Lower lobe of right lung (tissue), 2 donors: ENCODE measurements at places on chromosomes 6 and 20.

- DNase-seq = no peak
Observed at GRCh38 chr20:50073500-50073899, 39.5 kb downstream of the UBE2V1 start.

DNA sequence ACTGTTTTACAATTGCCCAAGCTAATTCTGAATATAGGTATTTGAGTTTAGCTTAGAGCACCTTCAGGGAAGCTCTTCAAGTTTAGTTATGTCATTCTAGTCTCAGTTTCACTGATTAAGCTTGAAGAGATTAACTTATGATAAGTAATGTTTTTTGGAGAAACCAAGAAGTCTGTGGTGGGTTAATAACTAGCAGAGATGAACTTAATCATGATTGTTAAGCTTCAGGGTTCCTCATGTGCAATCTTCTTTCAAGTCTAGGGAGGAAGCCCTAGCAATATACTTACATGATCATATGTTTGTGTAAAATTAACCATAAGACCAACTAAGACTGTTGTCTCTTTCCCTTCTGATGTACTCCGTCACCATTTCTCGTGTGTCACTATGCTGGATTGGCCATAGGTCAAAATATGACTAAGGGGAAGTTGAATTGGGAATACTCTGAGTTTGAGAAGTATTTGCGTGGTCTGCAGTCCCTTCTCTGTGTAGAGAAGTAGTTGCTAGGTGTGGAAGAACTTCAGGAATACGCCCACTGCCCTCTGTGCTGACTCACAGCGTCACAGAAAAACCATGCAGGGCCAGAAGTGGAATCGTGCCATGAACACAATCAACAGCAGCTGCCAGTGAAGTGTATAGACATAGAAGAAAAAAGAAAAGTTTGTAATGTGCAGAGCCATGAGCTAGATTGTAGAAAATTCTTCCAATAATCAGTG lies 88.3 kb downstream of the SH3BGRL2 start:
- no peak for DNase-seq

- DNase-seq = peak; percentile 100
Observed at GRCh38 chr6:33391278-33391921, at the start of gene KIFC1. TSS of gene KIFC1 (plus strand) at chr6:33391823. CDS start at chr6:33391986, 163 bp downstream.

GRCh38 chr6:18829272-18829870 lies 442.2 kb downstream of the RNF144B start:
- no peak for DNase-seq

DNA sequence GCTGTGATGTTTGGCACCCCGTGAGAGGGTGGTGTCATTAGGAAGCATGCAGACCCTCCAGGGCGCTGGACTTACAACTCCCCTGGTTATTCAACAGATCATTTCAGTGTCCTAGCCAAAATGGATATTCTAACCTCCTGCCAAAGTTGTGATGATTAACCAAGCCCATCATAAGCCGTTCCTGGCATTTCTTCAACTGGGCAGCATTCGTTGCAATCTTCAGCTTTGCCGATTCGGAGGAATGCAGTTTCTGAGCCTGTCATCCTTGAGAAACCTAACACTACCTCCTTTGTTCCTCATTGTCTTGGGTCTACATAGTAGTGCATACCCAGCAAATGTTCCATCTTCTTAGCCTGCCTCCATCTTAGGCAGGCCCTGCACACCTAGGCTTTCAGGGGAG lies 79.2 kb upstream of the MAP3K4 start:
- no peak for DNase-seq

GRCh38 chr6:150336299-150336698 lies 32.5 kb upstream of the IYD start:
- DNase-seq = no peak

DNA sequence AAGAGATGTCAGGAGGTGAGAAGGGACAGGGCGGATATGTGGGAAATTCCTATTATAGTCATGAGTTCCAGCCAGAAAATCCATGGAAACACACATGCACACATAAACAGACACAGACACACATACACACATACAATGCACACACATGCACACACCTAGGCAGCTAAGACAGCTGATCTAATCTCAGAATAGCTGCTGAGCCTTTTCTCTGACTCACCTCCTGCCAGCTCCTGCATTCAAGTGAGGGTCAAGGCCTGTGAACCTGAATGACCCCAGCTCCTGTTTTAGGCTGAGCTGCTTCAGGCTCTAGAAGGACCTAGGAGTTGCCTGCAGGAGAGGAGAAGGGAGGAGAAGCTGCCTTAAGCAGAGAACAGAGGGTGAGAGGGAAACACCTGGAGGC lies 21.6 kb upstream of the RAET1L start:
- DNase-seq = no peak

DNA sequence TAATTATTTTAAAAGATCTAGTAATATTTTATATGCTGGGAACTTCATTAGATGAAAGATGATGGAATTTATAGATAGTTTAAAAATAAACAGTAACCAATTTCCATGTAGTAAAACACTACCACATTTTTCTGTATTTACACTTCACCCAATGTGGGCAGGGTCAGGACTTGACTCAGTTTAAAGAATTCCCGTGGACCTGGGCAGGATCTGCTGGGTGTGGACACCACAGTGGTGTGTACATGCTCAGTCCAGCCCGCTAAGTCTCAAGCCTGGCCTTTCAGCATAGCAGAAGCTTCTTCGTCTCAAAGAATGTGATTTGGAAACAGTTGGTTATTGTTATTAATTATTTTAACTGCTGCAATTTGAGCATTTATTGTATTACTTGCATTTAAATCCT lies 364.2 kb downstream of the SYNE1 start:
- no peak for DNase-seq

DNA sequence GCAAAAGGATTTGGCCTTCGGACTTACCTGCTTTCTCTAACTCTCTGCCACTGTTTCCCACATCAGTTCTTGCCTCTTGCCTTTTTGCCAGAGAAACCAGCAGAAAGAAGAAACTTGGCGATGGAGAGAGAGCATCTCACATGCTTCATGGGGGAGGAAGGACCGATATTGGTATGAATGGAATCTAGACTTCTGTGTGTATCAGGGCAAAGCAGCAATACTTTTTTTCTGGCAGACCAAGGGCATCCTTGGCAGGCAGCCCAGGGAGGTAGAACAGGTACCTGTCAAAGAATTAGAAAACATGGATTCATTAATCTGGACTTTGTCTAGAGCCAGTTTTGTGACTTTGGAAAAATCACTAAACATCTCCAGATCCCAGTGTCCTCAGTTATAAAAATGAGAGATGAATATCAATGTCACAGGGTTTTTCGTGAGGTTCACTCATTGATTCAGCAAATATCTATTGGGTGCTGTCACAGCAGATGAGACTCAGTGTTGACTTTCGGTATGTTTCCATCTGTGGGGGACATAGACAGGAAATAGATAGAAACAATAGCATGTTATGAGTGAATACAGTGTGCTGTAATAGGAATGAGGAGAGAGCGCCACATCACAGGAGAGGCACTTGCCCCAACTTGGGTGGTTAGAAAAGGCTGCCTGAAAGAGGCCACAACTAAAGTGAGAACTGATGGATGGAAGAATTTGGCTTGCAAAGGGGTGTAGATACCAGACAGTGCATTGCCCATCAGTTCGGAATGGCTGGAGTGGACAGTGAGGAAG lies 114.1 kb downstream of the CD83 start:
- DNase-seq = no peak

DNA sequence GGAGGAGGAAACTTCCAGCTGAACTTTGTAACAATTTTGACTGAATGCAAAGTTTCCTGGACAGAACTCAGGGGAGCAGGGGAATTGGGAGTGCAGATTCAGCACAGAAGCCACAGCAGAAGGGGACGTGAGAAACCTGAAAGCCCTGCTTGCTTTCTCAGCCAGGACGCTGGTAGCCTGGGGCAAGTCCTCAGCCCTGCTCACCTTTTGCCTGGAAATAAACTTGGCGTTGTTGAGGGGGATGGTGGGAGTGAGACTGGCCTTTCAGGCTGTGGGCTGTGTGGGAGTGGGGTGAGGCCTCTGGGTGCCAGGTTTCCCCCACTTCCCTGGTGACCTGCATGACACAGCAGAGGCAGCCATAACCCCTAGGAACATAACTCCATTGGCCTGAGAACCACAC lies 238.1 kb upstream of the HS3ST5 start:
- DNase-seq = no peak

GRCh38 chr6:162862941-162863340 lies 135.2 kb downstream of the PACRG start:
- no peak for DNase-seq

GRCh38 chr20:32702706-32703425 lies 29.1 kb upstream of the C20orf203 start:
- DNase-seq = no peak

DNA sequence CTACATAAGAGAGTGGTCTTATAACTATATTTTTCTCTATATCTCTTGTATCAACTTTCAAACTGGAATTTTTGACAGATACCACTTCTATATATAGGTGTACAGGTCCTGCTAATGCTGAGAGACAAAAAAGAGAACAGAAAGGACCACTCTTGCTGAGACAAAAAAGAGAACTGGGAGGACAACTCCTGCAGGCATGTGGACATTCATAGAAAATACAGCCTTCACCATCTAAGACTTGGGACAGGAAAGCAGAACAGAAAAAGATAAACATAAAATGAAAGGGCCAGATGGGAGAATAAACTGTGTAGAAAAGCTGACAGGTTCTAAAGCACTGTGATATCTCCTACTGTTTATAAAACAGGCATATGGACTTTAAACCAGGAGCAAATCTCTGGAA lies 541.0 kb upstream of the ADGRB3 start:
- DNase-seq = no peak

DNA sequence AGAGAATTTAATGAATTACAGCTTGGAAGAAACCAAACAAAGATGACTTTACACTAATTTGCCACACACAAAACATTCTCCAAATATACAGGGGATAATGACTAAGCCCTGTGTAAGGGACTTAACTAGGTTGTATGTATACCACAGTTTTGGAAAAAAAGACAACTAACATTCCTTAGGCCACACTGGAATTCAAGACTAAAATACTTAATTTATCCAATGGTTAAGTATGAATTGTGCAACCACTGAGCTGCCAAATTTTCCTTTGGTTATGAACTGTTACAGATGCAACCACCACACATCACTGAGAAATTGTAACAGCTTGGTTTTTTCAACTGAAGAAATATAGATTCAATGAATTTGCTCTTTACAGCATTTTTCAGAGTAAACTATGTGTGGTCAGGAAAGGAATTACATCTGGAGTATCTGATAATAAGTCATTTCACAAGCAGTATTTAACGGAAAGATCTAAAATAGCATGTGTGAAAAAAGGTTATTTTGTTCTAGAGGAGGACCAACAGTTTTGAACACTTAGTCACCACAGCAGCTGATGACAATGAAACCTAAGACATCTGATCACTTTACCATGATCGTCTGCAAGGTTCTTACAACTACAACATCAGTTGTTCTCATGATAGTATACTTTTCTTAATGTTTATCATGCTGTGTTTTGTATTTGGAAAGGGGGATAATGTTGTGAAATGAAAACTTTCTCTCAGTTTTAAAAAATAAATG lies 318.8 kb downstream of the BCKDHB start:
- no peak for DNase-seq

DNA sequence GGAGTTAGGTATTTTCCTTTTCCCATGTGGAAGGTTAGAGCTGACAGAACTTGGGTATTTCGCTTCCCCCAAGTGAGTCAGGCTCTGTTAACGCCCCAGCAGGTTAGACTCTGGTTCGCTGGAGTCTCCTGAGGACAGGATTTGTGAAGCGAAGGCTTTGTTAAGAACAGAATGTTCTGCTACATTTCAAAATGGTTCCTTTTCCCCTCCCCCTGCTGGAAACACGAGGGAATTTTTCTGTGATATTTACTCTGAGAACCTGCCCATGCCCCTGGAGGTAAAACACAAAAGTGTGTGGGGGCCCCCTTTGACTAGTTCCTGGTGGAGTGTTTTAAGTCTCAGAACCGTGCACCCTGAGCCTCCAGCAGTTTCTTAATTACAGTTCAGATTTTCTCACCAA lies 731.4 kb upstream of the CITED2 start:
- DNase-seq = no peak

GRCh38 chr20:23254034-23254433 lies 96.6 kb upstream of the NXT1 start:
- no peak for DNase-seq

- DNase-seq = no peak
Observed at GRCh38 chr6:169398342-169399105, 144.9 kb upstream of the THBS2 start.

DNA sequence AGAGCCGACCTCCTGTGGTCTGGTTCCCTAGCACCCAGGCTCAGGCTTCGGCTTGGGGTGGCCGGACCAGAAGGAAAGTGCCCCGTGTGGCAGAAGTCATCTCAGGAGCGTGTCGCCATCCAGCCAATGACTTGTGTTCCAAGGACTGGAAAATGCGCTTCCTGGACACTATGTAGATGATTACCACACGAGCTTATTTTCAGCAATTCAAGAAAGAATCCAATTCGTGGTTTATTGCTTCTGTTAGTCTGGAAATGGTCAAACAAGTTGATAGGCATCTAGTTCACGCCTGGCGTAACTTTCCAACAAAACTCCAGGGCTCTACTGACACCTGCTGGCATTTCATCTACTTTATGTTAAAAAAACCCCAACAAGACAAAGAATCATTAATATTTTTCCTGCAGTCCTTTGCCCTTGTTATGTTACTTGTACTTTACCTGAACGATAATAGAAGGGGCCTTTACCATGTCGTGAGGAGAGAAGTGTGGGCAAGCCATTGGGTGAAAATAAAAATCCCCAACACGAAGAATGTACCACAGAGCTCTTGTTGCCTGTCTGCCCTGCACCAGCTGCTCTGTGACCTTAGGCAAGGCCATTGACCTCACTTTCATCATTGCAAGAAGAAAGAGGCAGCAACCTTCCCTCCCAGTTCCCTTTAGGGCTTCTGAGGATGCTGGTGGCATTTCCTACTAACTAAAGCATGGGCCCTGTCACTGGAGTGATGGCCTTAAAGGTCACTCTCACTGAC lies 154.7 kb upstream of the LAMP5 start:
- DNase-seq = no peak

DNA sequence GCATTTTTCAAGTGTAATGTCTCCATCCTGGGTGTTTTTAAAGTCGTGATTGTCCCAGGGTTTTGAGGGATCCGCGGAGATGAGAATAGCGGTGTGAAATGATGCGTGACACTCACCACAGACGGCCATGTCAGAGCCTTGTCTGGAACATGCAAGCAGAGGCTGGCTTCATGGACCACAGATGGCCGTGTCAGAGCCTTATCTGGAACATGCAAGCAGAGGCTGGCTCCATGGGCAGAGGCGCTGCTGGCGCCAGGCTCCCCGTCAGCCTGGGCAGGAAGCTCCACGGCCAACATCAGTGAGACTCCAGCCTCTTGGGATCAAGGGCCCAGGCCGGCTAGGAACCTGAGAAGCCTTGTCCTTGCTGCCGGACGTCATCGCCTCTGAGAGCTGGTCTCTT lies 7.7 kb upstream of the MRGBP start:
- DNase-seq = no peak

DNA sequence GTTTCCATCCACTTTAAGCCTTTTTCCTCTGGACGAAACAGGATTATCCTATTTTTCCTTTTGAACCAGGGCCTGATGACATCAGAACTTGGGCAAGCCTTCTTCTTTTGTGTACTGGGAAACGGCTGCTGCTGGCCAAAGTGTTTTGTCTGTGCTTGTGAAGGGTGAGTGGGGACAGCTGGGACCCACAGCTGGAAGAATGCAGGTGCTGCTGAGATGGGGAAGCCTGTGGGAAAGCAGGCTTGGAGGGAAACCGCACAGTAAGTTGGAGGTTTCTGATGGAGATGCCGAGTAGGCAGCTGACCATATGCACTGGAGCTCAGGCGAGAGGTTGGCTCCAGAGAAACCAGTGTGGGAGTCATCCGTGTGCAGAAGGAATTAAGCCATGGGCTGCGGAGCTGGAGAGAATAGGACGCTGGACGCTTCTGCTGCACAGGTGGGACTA lies 8.5 kb upstream of the PSMG4 start:
- DNase-seq = no peak

- no peak for DNase-seq
Observed at GRCh38 chr6:146949425-146949824, 254.8 kb upstream of the STXBP5 start.
